ENCODE measurements at places on chromosomes 3 and 15.

- DNase-seq = no peak
Measured at GRCh38 chr3:156388497-156389448, 166.1 kb downstream of the SSR3 start.

- no peak for DNase-seq
Measured at GRCh38 chr15:60969658-60970057, 259.4 kb downstream of the RORA start.

DNA sequence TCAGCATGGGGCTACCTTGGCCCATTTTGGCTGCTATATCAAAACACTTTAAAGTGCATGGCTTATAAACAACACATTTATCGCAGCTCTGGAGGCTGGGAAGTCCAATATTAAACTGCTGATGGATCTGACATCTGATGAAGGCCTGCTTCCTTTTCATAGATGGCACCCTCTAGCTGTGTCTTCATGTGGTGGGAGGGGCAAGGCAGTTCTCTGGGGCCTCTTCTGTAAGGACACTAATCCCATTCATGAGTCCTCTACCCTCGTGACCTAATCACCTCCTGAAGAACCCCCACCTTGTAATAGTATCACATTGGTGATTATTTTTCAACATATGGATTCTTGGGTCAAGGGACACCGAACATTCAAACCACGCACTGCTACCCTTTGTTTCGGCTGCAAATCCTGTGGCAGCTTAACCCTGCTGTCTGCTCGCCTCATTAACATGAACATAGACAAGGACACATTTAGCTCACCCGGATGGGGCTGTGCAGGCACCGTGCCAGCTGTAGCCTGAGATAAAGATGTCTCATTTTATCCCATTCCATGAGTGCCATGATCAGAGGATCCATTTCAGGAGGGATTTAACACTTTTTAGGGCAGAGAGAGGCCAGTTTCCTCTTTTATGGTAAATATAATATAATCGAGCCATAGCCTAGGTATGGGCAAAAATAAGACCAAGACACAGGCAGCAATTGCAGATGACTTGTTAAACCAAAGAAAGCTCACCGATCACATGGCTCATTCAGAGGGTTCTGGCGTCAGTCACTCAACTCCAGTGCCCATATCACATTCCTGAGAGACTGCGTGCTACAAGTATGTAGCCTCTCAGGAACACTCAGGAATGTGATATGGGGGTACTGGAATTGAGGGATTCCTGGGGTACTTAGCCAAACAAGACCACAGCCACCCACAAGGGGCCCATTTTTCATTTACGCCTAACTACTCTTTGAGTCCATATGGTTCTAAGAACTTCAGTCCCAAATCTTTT lies 251.1 kb upstream of the ST8SIA2 start:
- DNase-seq = no peak

DNA sequence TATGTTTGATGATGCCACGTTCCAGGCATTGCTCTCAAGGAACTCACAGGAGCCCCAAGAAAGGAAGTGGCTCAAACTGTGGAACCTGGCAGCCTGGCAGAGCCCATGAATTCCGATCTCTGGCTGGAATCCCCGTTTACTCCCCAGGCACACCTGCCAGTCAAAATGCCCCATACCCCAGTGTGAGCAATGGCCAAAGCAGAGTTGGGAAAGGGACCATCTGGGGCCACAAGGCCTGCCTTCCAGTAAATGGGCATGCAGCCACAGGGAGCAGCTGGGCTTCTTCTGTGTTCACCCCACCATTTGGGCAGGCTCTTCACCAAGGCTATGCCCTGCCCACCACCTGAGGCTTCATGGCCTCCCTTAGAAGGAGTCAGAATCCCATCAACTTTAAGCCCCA lies 257.0 kb upstream of the GOLGA6L4 start:
- DNase-seq = no peak

Data from tibial nerve (tissue), 4 donors.